Trophoblast cell (in vitro differentiated cells and primary cell): ENCODE measurements at places on chromosomes 12 and 14.

DNA sequence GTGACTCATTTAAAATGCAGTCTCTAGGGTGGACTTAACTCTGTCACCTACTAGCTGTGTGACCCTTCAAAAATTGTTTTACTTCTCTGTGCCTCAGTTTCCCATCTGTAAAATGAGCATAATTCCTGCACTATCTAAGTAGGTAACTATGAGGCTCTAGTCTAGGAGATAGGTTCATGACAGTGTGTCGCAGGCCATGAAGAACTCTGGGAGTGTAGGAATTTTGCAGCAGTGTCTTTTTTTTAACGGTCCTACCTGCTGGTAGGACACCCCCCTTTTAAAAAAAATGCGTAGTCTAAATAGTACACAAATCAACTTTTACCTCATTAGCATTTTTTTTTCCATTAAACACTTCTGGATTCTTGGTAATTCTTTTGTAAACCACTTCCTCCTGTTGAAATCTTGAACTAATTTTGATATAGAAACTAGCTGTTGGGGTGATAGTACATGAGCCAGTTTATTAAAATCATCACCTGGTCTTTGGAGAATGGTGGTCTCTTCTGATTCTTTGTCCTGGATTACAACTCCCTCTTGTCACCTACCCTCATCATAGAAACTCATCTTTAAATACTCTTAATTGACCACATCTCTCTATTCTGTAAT, 86.0 kb upstream of the SLC38A2 start:
- DNase-seq = no peak

DNA sequence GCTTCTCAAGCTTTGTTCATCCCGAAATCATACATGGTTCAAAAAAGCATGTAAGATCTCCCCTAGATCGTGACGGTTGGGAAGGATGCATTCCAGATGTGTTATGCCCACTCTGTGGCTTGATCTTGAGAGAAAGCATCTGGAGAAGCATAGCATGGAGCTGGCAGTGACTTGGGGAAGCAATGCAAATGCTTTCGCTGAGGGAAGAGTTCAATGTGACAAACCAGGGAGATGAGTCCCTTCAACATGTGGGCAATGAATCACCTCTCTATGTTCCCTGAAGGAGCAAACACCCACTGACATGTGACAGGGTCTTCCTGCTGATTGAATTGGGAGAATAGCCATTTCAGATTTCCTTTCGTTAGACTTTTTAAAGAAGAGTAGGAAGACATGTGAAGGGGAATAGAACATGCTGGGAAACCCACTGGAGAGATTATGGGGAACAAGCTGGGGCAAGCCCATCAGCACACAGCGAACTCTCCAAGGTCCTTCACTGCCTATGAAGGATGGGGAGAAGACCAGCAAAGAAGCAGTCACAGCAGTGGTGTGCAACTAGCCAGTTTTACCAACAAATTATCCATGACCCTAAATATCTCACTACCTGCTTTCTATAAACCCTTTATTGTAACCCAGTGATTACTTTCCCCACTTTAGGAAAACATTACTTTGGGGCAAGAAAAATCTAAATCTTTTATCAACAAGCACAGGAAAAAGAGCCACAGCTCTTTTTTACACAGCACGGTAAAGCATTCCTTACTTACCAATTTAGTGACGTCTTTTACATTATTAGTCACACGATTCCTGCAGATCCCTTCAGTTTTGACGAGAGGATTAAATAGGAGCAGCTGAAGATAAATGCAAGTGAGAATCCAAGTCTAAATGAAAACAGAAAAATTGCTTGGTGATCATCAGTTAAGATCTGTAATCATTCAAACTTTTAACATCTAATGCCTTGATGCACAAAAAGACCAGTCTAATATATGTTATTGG, 35.0 kb downstream of the KITLG start:
- no peak for DNase-seq

DNA sequence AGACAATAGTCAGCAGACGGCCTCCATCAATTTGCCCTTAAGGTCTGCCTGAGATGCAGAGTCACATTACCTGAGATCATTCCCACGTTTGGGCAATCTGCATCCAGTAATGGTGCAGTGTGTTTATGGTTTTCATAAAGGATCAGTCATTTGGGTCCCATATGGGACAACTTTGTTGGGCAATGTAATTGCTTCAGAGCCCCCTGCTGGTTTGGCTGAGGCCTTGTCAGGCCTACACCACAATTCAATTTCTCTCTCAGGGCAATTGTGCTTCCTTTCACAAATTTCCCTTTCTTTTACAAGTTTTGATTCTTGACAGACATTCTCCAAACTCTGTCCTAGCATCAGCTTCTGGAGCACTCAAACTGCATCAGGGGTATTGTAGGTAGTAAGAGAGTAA, 191.2 kb upstream of the SSTR1 start:
- no peak for DNase-seq

GRCh38 chr12:109606320-109607028, 32.9 kb downstream of the MVK start:
- no peak for DNase-seq

GRCh38 chr14:33578461-33579216, 372.2 kb downstream of the EGLN3 start:
- DNase-seq = no peak

DNA sequence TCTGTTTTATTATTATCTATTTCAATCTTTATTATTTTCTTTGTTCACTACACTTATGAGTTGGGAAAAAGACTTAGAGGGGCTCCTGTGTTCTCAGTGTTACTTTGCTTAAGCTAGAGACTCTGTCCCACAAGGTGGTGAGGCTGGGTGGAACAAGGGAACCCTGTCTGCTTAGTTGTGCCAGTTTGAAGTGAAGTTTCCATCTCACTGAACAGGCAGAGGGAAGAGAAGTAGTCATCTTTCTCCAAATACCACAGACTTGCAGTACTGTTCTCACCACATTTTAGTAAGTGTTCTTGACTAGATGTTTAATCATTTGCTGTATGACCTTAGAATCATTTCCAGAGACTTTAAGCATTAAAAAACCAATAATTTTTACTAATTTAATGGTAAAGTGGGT, 195.7 kb upstream of the NEDD1 start:
- DNase-seq = no peak

DNA sequence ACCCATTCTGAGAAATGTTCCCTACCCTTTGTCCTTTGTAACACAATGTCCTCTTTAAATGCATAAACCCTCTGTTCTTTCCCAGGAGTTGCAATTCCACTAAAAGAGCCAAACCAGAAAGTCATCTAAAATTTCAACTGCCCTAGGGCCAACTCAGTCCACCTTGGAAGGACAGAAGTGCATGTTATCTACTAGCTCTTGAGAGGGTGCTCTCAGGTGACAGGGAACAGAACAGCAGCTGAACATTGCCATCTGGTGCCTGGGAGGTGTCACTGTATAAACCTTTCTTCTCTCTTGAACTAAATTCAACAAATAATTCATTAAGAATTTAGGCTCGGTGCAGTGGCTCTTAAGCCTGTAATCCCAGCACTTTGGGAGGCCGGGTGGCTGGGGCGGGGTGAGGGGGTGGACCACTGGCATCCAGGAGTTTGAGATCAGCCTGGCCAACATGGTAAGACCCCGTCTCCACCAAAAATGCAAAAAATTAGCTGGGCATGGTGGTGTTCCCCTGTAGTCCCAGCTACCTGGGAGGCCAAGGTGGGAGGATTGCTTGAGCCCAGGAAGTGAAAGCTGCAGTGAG, 10.3 kb upstream of the FERMT2 start:
- DNase-seq = peak; percentile 83

DNA sequence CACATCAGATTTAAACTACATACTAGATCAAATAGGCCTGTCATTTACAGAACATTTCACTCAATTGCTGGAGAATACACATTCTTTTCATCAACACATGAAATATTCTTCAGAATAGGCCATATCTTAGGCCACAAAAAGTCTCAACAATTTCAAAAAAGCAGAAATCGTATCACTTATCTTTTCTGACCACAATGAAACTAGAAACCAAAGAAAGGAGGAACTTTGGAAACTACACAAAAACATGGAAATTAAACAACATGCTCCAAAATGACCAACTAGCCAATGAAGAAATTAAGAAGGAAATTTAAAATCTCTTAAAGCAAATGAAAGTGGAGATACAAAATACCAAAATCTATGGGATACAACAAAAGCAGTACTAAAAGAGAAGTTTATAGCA, 35.1 kb downstream of the PARP11 start:
- no peak for DNase-seq

DNA sequence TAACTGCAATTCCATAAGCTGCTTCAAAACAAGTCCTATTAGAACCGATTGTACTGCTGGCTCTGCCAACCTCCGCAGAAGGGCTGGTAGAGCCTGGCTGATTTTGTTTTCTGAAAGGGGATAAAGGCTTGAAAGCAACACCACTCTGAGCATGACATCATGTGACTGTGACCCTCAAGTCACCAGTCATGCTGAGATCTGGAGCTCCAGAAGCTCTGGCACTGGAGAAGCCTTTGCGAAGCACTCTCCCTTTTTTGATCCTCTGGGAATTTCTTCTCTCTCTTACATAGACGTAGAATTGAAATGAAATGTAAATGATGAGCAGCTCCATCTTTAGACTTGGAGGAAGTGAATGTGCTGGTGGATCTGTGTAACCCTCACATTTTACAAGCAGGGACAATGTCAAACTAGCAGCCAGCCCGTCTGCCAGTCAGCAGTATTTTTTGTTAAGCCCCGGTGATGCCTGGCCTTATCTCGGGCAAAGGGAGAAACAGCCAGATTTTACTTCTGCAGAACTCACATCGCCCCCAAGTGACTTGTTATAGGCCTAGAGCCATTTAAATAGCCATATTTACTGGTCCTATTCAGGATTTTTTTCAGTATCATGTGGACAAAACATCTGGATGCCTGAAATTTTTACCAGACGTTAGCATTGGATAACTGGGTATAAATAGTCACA, 112.1 kb upstream of the NPAS3 start:
- DNase-seq = no peak

- no peak for DNase-seq
Measured at GRCh38 chr14:50783563-50783962, 47.4 kb downstream of the NIN start.

GRCh38 chr14:63949696-63950095, 96.9 kb downstream of the SYNE2 start:
- DNase-seq = no peak

DNA sequence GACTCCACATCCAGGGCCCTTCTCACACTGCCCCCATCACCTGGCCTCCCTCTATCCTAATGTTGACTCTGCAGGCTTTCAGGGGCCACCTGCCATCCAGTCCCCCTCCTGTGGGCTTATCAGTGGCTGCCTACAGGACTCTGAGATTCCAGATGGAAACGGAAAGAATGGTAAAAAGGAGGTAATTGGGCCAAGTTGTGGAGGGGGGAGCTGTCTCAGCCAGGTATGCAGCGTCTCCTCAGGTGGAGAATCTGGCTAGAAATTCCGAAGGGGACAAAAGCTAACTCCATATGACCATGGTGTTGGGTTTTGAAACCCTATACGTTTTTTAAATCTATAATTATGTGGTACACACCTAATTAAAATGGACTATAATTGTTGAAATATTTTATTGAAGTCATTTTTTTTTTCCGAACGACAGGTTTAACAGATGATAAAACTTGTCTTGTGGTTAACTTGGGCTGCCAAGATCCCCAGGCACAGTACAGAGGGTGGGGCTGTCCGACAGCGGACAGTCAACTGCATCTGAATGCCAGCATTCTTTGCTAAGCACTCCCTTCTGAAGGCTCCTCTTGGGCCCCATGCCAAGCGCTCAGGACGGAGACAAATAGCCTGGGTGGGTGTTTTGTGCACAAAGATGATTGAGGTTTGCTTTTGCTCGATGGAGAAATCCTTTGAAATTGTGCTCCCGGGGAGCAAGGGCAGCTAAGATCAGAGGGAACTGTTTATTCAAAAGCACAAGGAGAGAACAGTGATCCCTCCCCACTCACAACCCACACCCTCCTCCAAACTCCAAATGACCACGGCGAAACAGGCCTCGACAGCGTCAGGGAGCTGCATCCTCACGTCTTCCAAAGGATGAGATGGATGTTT, 365.6 kb downstream of the BCL11B start:
- no peak for DNase-seq

DNA sequence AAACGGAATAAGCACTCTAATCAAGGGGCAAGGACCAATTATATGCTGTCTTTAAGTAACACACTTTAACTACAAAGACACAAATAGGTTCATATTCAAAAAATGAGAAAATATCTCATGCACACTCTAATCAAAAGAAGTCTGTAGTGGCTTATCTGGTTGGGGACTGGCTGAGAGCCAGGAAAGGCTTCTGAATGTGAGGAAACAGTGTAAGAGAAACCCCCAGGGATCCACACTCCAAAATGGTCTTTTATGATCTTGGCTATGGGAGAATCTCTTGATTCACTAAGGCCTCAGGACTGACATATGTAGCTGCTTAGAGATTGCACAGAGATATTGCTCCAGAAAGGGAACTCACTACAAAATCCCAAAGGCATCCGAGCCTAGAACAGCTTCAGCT, 10.3 kb downstream of the CTSG start:
- no peak for DNase-seq

- DNase-seq = no peak
Measured at GRCh38 chr12:89348894-89349699, 3.2 kb downstream of the DUSP6 start.

- no peak for DNase-seq
Measured at GRCh38 chr14:104147346-104148125, 9.1 kb downstream of the KIF26A start.

DNA sequence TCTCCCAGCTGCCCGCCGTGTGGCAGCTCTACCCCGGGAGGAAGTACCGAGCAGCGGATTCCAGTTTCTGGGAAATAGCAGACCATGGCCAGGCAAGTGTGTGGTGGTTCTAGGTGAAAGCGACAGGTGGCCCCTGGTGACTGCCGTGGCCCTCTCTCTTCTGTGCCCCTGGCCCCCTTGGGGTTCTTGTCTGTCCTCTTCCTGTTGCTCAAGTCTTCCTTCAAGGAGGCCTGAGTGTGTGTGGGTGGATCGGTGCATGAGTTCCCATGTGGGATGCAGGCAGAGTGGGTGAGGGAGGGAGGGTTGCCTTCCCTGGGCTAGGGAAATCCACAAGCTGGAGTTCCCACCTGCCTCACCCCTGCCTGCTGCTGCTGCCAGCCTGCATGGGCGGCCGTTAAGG, 4.6 kb downstream of the TCL1B start:
- no peak for DNase-seq

- no peak for DNase-seq
Measured at GRCh38 chr12:124213666-124214347, 81.1 kb upstream of the RFLNA start.

GRCh38 chr12:127600211-127600610, 666.8 kb upstream of the TMEM132C start:
- no peak for DNase-seq
